ENCODE measurements at places on chromosomes 7 and 10.

GRCh38 chr10:73641328-73642060, at the start of gene MYOZ1:
MYOZ1 (minus strand) TSS chr10:73641474; CDS start chr10:73640017, 1,457 bp downstream.
- DNase-seq, result no peak

- no peak for DNase-seq
These were observed 36.8 kb upstream of the CDC14C start for GRCh38 chr7:48887500-48887899.

DNA sequence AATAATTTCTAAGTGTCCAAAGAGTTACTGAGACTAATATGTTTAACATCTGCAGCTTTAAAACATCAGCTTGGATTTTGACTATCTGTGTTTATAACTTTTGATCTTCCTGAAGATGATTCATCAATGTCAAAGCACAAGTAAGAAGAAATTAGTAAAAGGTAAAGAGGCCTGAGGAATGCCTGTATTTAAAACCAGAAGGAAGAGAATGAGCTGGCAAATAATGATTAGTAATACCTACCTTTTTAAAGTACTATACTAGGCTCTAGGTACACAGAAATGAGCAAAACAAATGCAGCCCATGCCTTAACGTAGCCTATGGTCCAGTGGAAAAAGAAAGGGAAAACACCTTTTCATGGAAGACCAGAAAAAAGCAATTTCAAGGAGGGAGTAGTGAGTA, 158.0 kb downstream of the KCND2 start:
- no peak for DNase-seq

DNA sequence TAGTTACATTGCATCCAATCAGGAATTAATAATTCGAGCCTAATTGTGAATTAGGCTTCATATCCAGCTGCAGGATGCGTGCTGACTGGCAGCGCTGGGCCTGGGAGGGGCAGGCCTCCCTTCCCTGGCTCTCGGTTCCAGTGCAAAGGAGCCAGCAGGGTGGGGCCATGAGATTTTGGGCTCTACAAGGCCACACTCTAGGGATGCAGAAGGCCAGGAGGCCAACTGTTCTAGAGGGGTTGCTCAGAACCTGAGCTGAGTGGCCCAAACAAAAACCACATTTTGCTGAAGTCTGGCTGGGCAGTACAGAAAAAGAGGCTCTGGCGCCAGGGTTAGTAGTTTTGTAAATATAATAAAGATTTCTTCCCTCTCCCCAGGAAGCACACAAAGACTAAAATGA, 72.3 kb downstream of the CLEC2L start:
- DNase-seq, result no peak

DNA sequence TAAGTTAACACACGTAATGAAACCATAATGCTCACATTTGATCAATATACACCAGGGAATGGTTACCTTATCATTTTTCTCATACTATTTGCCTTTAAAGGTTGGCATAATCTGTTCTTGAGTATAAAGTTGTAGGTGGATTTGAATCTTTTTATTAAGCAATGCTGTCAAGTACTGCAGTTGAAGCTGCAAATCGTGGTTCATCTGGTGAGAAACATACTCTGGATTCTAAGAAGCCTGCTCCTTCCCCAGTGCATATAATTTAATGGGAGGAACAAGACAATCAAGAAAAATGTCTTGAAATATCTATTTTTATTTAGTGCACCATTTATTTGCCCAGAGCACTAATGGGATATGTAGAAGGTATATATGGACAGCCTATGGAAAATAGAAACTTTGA, 68.7 kb upstream of the DLX6 start:
- DNase-seq, result no peak

- DNase-seq, result no peak
These were observed 2.9 kb downstream of the PLXNA4 start for GRCh38 chr7:132573251-132573955.

DNA sequence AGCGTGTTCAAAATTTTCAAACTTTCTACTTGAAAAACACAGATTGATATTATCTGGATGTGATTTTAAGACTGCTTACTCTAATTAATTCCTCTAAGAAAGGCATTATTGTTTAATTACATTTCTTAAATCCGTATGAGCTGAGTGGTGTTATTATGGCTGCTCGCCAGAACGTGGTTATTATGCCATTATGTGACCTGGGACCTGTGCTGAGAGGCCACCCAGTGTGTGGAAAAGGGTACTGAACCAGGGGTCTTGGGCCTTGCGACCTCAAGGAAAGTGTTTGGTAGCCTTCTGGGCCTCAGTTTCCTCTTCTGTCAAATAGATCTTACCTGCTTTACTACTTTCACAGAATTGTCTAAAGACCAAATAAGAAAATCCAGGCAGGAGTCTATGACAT, 15.4 kb downstream of the LGI1 start:
- DNase-seq, result no peak

GRCh38 chr10:3169673-3170072, 2.9 kb downstream of the PITRM1 start:
- no peak for DNase-seq

GRCh38 chr10:122143238-122143841, 127.8 kb upstream of the BTBD16 start:
- no peak for DNase-seq

- DNase-seq, result no peak
These were observed 27.6 kb upstream of the PRPF18 start for GRCh38 chr10:13559124-13559700.

DNA sequence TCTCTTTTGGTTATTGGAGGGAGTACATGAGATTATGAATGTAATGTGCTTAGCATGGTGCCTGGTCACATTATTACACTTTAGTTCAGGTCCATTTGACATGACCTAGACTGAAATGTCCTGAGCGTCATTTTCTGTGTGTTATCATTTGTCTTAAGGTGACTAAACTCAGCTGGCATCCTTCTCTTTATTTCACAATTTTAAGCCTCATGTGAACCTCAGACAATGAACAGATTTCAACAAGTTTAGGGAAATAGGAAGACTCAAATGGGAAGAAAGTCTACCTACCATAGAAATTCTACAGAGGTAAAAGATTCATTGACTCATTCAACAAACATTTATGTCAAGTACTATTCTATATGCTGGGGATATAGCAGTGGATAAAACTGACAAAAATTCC, 70.2 kb upstream of the EXOC6 start:
- DNase-seq, result no peak
